ENCODE measurements at places on chromosomes 12 and 14. TPM values are rescaled to one million over a fixed set of nuclear protein-coding genes. Genes with fewer than 3 reads are reported as not detected.

Gene AVPR1A
- total RNA-seq = 1.5 TPM

Gene SDR9C7
- 0.69 TPM for total RNA-seq

Gene RASAL1
- not detected for total RNA-seq

Gene KRT85
- not detected for total RNA-seq

Gene FAM181A
- total RNA-seq = not detected

Gene PZP
- 0.20 TPM for total RNA-seq

Gene NOC4L
- total RNA-seq = 16.0 TPM

Gene RAB15
- 25.2 TPM for total RNA-seq

Gene IRAK3
- 3.7 TPM for total RNA-seq

Gene TEP1
- 16.3 TPM for total RNA-seq

DNA sequence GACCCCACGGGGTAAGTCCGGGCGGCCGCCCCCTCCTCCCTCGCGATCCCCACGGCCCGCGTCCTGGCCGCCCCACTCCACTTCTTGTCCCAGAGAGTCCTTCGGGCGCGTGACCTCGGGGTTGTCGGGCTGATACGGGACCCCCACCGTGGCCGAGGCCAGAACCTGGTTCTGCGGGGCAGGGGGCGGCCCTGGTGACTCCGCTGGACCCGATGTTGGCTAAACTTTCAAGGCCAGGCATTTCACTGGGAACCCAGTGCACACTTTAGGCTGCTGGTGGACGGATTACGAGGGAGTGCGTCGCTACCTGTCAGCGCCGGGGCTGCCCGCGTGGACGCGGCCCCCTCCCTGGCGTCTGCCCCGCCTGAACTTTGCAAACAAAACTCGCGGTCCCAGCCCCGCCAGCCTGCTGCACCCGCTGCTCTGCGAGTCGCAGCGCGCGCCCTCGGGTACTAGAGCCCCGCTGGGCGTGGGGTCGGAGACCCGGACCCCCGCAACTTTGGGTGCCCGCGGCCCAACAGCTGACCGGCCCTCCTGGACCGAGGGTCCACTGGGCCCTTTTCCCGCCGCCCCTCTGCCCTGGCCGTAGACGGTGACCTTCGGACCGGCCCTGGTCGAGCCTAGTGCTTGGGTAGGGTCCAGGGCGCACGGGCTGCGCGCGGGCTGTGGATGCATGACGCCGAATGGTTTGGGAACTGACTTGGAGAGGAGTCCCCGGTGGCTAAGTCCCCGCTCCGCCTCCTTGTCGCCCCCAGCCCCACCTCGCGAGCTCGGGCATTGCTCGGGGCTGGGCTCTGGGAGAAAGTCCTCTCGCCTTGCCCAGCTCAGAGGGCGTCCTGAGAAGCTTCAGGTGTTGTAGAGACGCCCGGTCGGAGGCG lies 624 bp downstream of the RIN3 start:
- DNase-seq = no peak

- no peak for DNase-seq
Measured at GRCh38 chr12:16763901-16764300, 157.9 kb upstream of the LMO3 start.

DNA sequence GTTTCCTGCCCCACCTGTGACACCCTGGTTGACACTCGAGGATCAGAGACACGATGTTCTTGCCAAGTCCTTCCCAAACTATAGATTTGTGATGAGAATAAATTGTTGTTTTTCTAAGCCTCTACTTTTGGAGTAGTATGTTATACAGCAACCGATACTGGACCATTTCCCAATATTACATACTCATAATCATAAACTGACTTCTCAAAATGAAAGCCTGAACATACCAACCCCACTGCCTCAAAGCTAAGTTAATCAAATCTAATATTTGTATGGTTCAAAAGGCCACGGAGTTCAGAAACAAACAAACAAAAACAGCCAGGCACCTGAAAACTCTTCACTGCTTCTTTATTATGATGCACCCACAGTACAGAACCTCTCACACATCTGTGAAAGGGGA lies 52.3 kb upstream of the GPHB5 start:
- no peak for DNase-seq

GRCh38 chr14:100830681-100831080 lies 4.8 kb downstream of the MEG3 start:
- DNase-seq = no peak

DNA sequence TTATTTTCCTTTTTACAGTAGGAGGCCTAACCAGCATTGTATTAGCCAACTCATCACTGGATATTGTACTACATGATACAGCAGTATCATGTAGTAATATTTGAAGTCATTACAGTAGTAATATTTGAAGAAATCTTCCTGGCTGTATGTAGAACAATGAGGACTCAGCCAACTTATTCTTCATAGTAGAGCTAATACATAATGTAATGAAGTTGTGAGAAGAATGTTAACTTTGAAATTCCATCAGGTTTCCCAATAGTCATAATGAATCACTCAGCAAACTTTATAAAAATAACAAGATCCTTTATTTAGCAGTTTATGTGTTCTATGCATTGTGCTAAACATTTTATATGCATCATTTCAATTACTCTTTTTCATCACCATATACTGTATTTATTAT lies 61.8 kb downstream of the LRRK2 start:
- no peak for DNase-seq

- no peak for DNase-seq
Measured at GRCh38 chr14:68263563-68264259, 444.1 kb downstream of the RAD51B start.

- DNase-seq = no peak
Measured at GRCh38 chr12:45256721-45257120, 40.8 kb downstream of the ANO6 start.

DNA sequence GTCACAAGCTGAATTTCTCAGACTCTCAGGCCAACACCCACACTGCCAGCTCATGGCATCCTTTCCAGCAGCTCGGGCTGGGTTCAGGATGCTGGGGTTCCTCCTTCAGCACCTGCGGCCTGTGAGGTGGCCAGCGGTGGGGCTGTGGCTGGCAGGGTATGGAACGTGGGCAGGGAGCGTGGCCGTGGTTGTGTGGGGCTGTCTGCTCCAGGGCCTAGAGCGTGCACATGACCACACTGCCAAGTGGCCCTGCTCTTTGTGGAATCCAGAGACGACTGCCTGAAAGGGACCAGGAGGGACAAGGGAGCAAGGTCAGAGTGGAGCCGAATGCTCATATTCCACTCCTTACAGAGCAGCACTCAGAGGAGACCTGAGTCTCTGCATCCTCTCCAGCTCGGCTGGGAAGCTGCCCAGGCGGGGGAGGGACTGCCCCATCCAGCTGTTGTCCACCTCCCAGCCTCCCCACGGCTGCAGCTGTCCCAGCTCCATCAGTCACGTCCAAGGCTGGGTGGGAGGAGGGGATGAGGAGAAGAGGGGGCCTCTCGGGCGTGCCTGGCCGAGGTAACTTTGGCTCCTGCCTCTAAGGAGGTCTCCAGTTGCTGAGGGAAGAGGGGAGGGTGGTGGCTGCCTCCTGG lies 71.3 kb downstream of the TSPAN9 start:
- DNase-seq = peak; percentile 63

GRCh38 chr12:15839682-15840081 lies 42.5 kb upstream of the STRAP start:
- DNase-seq = no peak

DNA sequence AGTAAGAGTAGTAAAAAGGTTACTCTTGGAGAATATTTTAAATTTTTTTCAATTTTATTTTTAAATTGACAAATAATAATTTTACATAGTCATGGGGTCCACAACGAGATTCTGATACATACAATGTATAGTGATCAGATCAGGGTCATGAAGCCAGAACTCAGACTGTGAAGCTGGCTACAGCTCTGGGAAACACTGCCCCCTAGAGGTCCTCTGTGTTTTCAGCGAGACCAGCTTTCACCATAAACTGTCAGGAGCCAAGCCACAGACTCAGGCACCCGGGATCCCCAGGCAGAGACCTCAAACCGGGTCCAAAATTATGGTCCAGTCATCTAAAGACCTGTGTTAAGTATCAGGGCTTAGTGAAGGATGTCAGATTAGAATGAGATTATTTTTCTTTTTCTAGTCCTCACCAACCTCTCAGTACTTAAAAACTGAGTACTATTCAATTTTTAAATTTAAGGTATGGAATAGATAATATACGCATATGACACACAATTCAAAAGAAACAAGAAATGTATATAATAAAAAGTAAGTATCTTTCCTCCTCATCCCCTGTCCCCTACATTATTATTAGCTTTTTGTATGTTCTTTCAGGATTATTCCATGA lies 397.1 kb downstream of the MDGA2 start:
- DNase-seq = no peak

DNA sequence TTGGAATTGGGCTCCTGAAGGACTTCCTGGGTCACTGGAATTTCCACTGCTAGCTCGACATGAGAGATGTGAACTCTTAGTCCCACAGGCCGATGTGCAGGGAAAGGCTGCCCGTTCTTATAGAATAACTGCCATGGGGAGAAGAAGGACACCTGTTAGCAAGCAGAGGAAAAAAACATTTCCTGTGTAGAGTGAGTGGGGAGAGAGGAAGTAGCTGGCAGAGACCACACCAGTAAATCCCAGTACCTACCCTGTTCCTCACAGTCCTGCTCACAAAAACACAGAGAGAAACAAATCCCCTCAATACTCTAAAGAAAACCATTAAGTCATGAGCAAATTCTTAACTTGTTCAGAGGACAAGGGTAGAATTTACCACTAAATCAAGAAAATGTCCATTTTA lies 29.5 kb downstream of the AREL1 start:
- no peak for DNase-seq

DNA sequence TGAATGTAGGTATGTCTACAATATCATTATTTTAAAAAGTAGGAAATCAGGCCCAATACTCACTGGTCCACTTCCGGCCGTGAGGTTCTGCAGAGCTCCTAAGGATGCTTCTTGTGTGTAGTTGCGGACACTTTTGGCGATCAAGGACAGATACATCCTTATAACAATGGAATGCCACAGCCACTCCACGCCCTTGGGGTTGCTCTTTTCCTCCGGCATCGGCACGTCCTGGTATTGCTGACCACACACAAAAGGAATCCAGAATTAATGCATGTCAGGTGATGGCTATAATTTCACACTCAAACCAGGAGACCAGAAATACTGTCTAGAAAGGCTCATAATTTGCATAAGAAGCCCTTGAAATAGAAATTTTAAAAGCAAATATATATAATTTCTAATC lies 65.6 kb upstream of the YARS2 start:
- no peak for DNase-seq

DNA sequence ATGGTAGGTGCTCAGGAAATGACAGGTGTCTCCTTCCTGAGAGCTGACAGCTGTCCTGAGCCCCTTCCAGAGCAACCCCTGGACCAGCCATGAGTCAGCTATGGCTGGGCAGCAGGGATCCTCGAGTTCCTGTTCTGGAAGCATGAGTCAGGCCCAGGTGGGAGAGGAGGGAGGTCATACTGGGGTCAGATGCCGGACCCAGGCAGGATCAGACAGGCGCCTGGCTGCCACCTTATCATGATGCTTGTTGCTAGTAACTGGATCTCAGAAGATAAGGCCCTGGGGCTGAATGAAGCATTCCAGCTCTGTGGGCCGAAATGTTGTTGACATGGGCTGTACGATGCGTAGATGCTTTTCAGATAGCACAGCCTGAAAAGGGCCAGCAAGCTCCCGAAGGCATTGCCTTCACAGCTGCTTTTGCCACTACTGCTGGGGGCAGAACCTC lies 17.4 kb upstream of the KRT7 start:
- DNase-seq = no peak

DNA sequence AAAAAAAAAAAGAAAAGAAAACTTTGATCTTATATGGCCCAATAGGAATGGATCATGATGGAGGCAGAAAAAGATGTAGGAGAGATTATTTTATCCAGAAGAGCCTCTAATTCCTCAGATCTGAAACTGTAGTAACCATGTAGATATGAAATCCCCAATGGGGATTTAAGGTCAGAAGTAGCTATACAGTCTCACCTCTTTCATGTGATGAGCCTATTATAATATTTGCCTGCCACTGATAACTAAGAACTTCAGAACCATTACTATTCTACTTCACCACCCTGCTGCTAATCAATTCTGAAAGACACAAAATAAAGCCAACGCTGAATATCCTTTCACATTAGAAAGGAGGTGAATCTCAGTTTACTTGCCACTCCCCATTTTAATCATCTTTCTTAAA lies 29.3 kb downstream of the BAZ1A start:
- DNase-seq = no peak

GRCh38 chr12:32505067-32505945 lies 105.9 kb downstream of the FGD4 start:
- DNase-seq = no peak

DNA sequence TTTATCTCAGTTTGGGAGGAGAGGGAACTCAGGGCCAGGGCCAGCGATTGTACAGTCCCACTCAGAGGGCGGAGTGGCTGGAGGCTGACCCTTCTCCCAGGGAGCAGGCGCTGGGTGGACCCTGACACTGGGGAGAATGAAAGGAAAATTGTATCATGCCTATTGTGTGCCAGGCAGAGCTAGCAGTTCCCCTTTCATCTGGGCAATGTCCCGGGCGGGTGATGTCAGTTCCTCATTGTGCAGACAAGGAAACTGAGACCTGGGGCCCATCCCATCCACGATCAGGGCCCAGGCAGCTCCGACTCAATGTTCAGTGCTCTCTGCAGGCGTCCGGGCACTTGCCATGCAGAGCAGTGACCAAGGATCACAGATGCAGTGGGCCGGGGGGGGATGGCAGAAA lies 101.9 kb upstream of the RTL1 start:
- DNase-seq = peak; percentile 32

GRCh38 chr12:10701131-10701681 lies 21.9 kb downstream of the YBX3 start:
- DNase-seq = no peak

DNA sequence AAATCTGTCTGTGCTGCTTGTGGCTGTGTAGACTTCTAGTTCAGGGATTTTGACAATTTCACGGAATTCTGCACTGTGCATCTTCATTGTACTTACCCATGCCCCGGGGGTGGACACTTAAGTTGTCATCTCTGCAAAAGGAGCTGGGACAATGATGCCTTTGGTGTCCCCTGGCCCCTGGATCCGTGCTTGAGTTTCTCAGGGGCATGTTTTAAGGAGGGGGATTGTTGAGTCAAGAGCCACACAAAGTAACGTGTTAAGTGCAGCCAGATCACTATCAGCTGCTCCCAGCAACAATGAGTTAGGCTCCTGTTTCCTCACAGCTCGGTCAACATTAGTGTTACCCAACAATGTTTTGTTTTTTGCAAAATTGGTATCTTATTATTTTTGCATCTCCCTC lies 305.0 kb upstream of the DIO3 start:
- no peak for DNase-seq

- no peak for DNase-seq
Measured at GRCh38 chr12:10272467-10272866, 35.2 kb upstream of the KLRD1 start.

DNA sequence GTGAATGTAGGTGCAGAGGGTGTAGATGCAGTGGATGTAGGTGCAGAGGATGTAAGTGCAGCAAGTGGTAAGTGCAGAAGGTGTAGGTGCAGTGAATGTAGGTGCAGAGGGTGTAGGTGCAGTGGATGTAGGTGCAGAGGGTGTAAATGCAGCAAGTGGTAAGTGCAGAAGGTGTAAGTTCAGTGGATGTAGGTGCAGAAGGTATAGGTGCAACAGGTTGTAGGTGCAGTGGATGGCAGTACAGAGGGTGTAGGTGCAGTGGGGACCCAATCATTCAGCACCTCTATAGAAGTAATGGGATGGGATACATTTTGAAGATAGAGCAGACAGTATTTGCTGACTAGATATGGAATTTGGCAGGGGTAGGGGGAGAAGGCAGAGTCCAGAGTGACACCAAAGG lies 85.0 kb downstream of the HECTD4 start:
- no peak for DNase-seq
